ENCODE measurements at places on chromosomes 5 and 9.
A peak's percentile ranks its signal among the peaks of the same experiment; 100 is the strongest.

- DNase-seq = peak; percentile 28
These were observed at the start of gene GBGT1 for GRCh38 chr9:133163504-133164172. Gene GBGT1 (minus strand): TSS chr9:133163914. CDS start chr9:133162412, 1,502 bp downstream.

DNA sequence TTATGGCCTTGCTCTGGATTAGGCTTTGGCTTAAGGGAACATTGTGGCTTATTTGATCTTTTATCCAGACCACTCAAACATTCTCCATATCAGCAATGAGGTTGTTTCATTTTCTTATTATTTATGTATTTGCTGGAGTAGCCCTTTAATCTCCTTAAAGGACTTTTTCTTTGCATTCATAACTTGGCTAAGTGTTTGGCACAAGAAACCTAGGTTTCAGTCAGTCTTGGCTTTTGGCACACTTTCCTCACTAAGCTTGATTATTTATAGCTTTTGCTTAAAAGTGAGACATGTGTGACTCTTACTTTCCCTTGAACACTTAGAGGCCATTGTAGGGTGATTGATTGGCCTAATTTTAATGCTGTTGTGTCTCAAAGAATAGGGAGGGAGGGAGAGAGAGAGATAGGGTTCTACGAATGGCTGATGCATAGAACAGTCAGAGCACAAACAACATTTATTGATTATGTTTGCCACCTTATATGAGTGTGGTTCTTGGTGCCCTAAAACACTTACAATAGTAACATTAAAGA is 2265.3 kb upstream of the C9orf72 start:
- DNase-seq = no peak

DNA sequence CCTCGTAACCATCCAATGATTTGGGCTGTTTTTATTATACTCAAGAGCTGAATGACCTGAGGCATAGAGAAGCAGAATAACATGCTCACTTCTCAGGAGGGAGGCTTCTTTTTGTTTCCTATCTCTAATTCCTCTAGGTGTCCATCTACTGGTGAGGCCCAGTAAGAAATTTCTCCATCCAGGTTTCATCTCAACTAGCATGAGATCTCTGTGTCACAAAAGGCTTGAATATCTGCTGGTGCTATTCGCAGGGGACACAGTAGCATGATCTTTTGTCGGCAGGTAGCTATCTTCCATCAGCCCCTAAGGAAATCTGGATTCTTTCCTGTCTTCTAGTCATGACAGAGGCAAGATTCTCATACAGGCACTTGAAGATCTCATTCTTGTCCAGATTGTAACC is 8.9 kb downstream of the IFNE start:
- DNase-seq = no peak

- no peak for DNase-seq
These were observed 420.4 kb upstream of the POU5F2 start for GRCh38 chr5:94161801-94162200.

DNA sequence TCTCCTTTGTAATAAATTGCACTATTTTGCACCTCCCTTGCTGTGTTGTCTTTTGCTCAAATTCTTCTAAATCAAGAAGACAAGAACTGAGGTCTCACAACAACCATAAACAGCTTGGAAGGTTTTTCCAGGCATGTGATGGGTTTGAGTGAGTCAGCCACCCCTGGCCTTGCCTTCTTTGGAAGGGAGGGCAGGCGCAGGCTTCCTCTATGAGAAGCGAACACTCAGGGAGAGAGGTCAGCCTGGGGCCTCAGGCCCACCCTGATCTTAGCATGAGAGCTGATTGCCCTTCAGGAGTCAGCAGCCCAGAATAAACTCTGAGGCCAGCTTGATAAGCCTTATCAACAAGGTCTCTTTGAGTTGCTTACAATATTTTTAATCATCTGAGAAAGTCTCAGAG is 31.6 kb downstream of the S1PR3 start:
- DNase-seq = no peak

GRCh38 chr5:169777159-169777558 is 140.1 kb downstream of the DOCK2 start:
- DNase-seq = no peak

- DNase-seq = no peak
These were observed 457.9 kb upstream of the PTGER4 start for GRCh38 chr5:40221796-40222195.

GRCh38 chr5:160166069-160166972 is 47.1 kb upstream of the PWWP2A start:
- DNase-seq = no peak

DNA sequence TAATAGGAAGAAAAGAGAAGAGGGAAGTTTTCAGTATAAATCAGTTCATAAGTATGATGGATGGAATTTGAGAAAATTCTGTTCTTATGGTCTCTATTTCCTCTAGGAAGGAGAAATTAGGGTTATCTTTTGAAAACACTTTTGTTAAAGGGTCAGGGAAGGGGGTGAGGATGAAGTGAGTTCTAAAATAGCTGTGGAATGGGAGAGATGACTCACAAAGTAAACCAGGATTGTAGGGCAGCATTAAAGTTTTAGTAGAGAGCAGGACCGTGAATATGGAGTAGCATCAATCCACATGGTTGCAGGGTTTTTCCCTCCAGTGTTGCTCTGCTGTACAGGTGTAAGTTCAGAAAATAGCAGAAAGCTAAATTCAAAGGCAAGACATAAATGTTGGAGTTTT is 32.4 kb downstream of the MUSK start:
- no peak for DNase-seq

DNA sequence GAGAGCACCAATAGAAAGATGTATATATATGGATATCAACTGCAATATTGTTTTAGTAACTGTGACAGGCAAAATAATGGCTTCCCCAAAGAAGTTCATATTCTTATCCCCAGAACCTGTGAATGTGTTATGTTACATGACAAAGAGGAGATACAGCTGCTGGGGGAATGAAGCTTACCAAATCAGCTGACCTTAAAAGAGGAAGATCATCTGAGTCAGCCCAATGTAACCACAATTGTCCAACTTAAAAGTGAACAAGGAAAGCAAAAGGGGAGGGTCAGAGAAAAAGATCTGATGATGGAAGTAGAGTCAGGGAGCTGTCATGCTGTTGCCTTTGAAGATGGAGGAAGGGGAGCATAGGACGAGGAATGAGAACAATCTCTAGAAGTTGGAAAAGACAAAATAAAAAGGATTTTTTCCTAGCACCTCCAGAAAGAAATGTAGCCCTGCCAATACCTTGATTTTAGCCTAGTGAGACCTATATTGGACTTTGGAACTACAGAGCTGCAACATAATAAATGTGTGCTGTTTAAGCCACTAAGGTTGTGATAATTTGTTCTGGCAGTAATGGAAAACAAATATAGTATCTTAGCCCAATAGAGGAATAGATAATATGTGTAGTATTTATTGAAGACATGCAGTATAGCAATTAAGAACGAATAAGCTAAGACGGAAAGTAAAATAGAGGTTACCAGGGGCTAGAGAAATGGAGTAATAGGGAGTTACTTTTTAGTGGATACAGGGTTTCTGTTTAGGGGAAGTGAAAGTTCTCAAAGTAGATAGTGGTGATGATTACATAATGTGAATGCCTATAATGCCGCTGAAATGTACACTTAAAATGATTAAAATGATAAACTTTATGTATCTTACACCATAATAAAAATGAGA is 115.9 kb downstream of the PIK3R1 start:
- DNase-seq = no peak

GRCh38 chr5:41264019-41264418 is 50.7 kb upstream of the C6 start:
- DNase-seq = no peak

DNA sequence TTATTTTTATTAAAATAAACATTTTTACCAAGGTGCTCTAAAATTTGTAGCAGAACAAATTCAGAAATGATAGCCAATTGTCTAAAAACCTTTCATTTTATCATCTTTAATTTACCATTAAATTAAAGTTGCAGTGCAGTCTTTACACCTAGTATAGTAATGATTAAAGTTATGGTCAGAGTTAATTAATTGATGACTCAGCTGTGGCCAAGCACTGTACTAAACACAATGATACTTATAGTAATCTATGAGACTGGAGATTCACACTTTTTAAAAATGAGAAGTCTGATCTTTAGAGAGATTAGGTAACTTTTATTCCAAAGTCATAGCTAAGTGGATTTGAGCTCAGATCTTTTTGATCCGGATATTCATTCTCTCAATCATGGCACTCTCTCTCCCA is 621.1 kb upstream of the MEF2C start:
- no peak for DNase-seq

Data from activated effector memory CD4-positive, alpha-beta T cell treated with Interleukin-2 at 50 U/mL for 16 hours (primary cell).